ENCODE measurements at places on chromosomes 6 and 20.
A peak's percentile ranks its signal among the peaks of the same experiment; 100 is the strongest.

DNA sequence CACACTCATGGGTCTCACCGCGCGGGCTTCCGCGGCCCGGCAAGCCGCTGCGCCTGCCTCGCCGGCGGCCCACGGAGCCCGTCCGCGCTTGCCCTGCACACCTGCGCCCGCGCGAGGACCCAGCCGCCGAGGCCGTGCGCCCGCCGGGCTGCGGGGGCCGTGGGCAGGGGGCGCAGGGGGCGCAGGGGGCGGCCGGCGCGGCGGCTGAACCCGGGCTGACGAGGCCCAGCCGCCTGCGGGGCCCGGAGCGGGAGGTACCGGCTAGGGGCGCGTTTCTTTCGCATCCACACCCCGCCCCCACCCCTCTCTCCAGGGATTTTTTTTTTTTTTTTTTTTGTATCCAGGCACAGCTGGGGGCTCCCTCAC lies 43.8 kb upstream of the OSTM1 start:
- DNase-seq, result no peak

GRCh38 chr20:62352402-62353288 lies 14.5 kb downstream of the LAMA5 start:
- no peak for DNase-seq

DNA sequence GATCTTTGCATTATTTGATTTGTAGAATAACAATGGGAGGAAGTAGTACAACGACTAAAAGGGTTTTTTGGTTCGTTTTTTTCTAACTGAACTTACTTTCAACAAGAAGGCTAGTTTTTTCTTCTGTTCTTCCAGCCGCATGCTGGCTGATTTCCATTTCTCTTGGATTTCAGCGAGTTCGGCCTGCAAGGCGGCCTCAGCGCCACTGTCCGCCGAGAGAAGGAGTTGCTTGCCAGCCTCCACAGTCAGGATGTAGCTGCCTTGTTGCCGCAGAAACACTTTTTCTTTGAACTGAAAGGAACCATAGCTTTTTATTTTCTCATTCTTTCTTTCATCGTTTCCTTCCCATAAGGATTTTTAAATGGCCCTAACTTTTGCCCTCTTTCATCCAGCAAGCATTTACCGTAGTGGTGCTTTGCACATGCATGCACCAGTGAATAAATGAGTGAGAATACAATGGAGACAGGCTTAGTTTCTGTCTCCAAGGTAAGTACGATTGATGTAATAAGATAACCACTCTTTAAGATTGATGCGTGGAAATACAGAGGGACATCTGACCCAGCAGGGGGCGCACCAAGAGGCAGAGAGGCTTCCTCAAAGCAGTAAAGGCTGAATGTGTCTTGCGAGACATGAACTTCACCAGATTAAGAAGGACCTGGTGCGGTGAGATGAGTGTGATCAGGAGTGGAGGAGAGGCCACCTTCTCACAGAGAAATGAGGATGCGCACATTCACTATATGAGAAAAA lies 398.8 kb downstream of the ESR1 start:
- DNase-seq, result peak; percentile 18

GRCh38 chr20:59571151-59571550 lies 33.2 kb upstream of the PHACTR3 start:
- DNase-seq, result no peak

DNA sequence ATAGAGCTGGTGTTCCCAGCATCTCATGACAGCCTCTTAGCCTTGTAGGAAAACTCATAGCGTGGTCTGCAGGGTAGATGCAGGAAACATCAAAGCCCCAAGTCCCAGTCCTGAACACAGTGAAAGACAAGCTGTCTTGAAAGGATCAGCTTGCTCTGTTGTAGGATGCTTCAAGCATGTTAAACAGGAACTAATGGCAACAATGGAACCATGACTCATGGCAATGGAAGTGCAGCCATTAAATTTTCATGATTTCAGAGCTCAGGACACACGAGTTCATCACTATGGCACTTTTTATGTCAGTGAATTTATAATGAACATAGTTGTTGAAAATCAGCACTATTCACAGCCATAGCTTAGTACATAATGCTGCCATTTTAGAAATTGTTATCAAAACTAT lies 367.7 kb downstream of the KIF16B start:
- DNase-seq, result no peak

GRCh38 chr6:14386668-14387067 lies 269.1 kb downstream of the CD83 start:
- DNase-seq, result no peak

DNA sequence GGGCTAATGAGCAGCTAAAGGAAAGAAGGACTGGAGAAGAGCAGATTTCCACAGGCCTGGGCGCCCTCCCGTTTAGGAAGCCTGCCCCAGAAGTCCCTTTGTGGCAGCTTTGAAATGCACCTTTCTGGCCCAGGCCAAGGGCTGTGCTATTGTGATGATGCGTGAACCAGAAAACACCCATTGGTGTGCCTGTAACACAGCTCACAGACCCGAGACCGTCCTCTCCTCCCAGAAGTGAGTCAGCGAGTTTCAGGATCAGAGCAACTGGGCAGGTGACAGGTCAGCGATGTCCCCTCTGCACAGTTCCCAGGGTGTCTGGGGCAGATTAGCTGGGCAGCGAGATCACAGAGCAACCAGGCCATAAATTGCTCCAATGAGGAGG lies 71.9 kb upstream of the SULF2 start:
- no peak for DNase-seq

DNA sequence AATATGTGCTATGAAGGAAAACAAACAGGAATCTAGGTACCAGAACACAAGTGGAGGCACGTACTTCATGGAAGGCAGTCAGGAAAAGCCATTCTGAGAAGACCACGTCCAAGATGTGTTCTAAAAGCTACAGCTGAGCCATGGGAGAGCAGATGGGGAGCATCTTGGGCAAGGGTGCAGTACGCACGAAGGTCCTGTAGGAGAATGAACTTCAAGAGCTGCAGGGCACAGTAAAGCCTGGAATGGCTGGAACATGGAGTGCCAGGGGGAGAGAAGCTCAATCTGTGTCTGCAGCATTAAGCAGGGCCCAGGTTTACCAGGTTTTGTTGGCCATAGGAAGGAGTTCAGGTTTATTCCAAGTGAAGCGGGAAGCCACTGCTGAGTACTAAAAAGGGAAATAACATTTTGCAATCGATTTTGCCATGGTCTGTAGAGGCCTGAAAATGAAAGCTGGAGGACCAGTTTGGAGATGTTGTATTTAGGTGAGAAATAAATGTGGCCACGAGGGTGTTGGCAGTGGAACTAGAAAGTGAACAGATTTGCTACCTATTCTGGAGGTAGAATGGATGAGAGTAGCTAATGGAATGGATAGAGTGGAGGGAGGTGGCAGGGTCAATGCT lies 29.9 kb downstream of the ADTRP start:
- DNase-seq, result no peak
